ENCODE measurements at places on chromosomes 13 and 19. TPM values are rescaled to one million over a fixed set of nuclear protein-coding genes. Genes with fewer than 3 reads are reported as not detected.
A peak's percentile ranks its signal among the peaks of the same experiment; 100 is the strongest.

The GIPR gene
- total RNA-seq, result 3.9 TPM

The BRCA2 gene
- total RNA-seq, result 11.9 TPM

The ZNF221 gene
- total RNA-seq, result not detected

The SIX5 gene
- total RNA-seq, result 2.6 TPM

The COMP gene
- total RNA-seq, result not detected

The AXL gene
- not detected for total RNA-seq

The BCL3 gene
- not detected for total RNA-seq

The ZNF177 gene
- 2.5 TPM for total RNA-seq

- no peak for DNase-seq
Measured at GRCh38 chr19:8333767-8334457, 9.2 kb downstream of the KANK3 start.

GRCh38 chr13:50236898-50237318 is 221.7 kb downstream of the KCNRG start:
- no peak for DNase-seq

DNA sequence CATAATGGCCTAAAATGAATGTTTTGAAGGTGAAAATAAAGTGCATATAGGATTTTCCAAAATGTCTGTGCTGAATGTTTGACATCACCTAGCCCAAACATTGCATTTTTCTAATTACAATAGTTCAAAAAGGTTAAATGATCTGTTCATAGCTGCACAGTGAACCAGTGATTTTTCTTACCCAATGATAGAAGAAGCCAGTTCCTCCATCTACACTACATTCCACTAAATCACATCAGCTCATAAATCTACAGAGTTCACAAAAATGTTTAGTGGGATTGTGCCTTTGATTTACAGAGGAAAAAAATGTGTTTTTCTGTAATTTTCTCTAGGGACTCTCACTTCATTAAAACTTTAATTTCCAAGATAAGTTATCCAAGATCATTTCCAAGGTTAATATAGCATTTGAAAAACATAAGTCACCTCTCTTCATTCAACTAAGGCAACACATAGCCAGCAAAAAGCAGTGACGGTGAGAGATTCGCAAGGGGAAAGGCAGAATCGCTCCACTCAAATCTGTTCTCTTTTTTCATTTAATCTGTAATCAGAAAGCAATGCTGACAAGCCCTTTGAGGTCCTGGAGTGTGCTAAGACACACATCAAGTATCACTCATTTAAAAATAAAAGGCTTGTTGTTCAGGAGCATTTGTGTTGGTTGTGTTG is 194.0 kb downstream of the FGF14 start:
- DNase-seq, result no peak

GRCh38 chr19:54430306-54431254 is 15.3 kb downstream of the TTYH1 start:
- peak; percentile 64 for DNase-seq

DNA sequence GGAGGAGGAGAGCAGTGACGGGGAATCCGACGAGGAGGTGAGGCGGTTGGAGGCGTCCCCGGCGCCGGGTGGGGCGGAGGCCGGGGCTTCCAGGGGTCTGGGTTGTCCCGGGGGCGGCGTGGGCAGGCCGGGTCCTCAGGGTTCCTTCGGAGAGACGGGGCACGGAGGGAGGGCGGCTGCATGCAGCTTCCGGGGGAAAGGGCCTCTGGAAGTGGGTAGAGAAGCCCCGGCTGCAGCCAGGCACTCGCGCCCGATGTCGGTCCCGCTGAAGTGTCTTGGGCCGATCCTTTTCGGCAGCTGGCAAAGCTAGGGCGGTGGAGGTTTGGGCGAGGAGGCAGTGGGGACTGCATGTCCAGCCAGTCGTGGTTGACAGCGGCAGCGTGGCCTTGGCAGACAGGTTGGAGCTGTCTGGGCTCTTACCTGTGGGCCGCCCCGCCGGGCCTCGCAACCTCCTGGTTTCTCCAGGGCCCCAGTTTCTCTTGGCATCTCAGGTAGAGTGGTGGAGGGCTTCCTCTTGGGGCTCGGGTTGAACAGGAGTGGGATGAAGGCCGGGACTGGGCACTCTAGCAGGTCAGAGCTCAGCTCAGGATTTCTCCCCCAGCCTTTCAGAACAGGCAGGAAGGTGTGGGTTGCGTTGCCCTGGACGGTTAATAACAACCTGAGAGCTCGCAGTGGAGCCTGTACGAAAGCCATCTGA is 690 bp downstream of the KMT2B start:
- DNase-seq, result peak; percentile 78

DNA sequence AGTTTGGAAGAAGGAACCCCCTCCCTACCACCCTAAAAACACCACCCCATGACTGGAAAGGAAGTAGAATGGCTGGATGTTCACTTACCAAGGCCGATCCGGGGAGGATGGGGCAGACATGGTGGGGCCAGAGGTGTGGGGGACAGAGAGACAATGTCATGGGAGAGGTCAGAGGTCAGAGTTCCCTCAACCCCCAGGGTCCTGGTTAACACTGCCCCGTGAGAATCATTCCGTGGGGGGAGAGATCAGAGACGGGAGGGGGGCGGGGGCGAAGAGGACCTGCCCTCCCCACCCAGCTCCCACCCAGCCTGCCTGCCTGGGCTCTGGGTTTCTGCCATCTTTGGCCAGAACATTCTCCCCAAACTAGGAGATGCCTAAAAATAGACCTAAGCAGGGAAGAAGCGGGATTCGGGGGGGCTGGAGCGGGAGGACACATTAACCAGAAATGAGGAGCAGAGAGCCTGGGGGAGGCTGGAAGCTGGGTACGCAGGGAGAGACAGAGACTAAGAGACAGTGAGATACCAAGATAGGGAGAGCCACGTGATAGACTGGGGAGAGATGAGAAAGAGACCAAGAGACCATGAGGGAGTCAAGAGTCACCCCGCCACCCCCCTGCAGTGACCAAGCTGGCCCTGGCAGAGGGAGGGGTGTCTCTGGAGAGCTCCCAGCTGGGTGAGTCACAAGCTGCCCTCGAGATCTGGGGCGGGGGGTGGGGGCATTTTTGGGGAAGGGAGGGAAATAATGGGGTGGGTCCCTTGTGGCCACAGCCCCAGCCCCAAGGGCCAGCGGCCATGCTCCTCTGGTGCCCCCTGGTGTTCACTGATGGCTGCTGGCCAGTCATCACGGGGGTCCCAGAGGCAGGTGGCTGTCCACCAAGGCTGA is 6.1 kb upstream of the KANK2 start:
- peak; percentile 72 for DNase-seq

DNA sequence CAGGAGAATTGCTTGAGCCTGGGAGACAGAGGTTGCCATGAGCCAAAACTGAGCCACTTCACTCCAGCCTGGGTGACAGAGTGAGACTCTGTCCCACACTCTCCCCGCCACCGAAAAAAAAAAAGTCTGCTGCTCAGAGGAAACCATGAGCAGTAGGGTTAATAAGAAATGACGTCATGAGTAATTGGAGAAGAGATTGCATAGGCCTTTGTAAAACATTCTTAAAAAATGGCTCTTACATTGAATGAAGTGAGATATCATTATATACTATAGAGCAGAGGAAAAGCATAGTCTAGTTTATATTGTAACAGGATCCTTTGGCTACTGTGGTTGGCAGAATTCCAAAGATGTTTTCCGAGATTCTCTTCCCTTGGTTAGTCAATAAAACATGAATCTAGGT is 228.2 kb downstream of the PCDH20 start:
- no peak for DNase-seq

DNA sequence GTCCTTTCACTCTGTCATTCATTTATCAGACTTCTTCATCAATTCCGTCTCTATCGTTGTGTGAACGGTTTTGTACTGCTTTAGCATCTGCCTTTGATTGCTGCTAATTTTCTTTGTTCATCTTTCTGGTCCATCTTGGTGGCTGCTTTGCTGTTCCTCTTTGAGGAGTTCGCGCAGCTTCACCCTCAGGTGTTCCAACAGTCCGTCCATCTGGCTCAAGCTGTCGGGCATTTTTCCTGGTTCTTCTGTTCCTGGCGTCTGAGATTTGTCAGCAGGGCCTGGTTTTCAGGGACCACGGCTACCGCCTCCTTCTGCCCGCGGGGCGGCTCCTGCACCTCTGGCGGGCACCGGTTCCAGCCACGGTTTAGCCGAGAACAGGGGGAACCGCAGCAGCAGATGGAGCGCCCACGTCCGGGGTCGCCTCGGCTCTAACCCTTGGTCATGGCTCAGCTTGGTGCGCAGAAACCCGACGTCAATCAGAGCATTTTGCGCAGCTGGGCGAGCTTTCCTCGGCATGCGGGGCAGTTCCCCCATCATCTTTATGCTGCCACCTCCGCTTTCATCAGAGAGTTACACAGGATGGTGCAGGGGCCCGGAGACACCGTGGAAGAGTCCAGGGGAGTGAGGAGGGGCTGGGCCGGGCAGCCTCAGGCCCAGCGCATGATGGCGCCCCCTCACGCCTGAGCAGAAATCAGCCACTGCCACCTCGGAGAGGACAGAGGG is 89.5 kb downstream of the ZNF100 start:
- DNase-seq, result no peak

- DNase-seq, result no peak
Measured at GRCh38 chr19:50233308-50233910, 30.0 kb downstream of the MYH14 start.

- peak; percentile 30 for DNase-seq
Measured at GRCh38 chr19:29672933-29673336, 7.7 kb downstream of the PLEKHF1 start.

DNA sequence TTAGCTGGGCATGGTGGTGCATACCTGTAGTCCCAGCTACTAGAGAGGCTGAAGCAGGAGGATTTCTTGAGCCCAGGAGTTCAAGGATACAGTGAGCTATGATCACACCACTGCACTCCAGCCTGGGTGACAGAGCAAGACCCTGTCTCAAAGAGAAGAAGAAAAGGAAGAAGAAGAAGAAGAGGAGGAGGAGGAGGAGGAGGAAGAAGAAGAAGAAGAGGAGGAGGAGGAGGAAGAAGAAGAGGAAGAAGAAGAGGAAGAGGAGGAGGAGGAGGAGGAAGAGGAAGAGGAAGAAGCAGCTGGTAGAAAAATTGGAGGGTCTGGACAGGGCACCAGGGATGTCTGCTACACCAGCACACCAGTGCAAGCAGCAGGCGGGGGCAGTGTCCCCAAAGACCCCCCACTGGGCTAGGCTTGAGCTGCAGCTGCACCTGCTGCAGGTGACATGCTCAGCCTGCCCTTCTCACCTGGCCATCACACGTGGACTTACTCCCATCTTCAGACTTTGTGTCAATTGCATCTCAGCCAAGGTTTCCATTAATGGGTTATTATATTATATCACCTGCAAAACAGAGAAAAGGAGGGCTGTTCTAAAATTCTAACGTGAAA is 180.9 kb upstream of the ZNF507 start:
- DNase-seq, result no peak

GRCh38 chr13:91353494-91353893 is 6.0 kb downstream of the MIR17HG start:
- no peak for DNase-seq

- DNase-seq, result no peak
Measured at GRCh38 chr19:11479090-11479897, 1.6 kb downstream of the ELAVL3 start.
